CD4-positive, alpha-beta T cell treated with Interleukin-2 at 100 ng/mL for 4 hours (primary cell): ENCODE measurements at places on chromosomes 5 and 9.

DNA sequence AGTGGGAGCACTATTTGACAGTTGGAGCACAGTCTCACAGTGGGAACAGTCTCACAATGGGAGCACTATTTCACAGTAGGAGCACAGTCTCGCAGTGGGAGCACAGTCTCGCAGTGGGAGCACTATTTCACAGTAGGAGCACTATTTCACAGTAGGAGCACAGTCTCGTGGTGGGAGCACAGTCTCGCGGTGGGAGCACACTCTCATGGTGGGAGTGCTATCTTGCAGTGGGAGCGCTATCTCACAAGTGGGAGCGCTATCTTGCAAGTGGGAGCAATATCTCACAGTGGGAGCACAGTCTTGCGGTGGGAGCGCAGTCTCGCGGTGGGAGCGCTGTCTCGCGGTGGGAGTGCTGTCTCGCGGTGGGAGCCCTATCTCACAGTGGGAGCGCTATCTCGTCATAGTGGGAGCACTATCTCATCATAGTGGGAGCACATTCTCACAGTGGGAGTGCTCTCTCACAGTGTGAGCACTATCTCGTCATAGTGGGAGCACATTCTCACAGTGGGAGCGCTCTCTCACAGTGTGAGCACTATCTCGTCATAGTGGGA, 56.1 kb downstream of the MED10 start:
- DNase-seq = no peak

DNA sequence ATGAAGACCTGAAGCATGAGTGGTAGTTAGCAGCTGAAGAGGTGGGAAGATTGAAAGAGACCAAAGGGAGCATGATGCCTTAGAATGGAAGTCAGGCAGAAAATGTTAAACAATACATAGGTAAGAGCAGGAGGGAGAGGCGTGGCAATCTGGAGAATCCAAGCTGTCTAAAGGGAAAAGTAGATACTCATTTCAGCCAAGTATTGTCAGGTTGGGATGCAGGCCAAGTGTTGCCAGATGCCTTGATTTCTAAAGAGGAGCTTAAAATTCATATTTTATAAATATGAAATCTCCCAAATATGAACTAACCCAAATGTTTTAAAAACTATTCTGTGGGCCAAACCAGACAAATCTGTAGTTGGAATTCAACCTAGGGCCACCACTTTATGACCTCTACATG, 4.2 kb downstream of the PAM start:
- no peak for DNase-seq

DNA sequence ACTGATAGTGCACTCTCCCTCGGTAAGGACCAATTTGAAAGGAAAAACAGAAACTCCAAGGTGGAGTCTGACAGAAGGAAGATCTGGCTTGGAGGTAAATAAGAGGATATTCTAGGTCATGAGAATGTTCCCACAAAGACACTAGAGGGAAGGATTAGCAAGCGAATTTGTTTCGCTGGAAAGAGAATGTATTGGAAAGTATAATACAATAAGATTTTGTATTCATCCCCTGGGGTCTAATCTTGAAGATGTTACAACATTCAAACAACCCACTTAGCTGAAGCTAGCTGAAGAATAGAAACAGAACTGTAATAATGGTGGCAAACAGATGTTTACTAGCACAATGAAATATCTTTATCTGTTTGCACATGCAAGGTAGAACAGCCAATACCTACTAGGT, 158.7 kb downstream of the GNAQ start:
- no peak for DNase-seq

DNA sequence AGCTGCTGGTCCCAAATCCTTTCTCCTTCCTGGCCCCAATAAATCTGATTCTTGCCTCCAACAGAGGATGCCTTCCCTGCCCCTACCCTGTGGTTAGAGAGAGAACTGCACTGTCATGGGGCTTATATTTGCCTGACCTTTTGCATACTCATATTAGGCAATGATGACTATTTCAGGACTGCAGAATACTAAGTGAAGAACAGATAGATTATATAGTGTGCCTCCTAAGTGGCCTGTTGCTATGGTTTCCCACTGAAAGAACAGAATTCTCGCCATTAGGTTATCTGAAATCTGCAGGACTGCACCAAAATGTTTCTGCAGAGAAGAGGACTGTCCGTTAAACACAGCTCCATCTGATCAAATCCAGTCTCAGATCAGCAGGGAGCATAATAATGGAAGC, 87.3 kb upstream of the CCNG1 start:
- DNase-seq = no peak

DNA sequence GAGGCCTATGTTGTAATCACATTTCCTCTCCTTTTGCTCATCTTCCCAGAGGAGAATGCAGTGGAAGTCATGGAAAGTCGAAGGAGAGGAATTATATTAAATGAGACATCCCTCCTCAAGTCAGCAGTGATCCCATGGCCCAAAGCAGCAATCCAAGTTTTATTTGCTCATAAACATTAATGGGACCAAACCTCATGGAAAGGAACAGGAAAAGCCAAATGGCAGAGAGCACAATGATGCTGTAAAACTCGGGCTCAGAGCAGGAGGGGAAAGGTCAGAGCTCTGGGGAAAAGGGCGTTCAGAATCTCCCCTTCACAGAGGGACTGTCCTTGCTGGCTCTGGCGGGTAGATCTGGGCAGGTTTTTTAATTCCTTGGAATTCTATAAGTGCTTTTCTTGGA, 175.8 kb downstream of the C5orf15 start:
- DNase-seq = no peak

- DNase-seq = peak; percentile 75
These were observed 56.2 kb downstream of the DUSP1 start for GRCh38 chr5:172714491-172715420.

- no peak for DNase-seq
These were observed 17.3 kb downstream of the PRKAA1 start for GRCh38 chr5:40780858-40781257.

DNA sequence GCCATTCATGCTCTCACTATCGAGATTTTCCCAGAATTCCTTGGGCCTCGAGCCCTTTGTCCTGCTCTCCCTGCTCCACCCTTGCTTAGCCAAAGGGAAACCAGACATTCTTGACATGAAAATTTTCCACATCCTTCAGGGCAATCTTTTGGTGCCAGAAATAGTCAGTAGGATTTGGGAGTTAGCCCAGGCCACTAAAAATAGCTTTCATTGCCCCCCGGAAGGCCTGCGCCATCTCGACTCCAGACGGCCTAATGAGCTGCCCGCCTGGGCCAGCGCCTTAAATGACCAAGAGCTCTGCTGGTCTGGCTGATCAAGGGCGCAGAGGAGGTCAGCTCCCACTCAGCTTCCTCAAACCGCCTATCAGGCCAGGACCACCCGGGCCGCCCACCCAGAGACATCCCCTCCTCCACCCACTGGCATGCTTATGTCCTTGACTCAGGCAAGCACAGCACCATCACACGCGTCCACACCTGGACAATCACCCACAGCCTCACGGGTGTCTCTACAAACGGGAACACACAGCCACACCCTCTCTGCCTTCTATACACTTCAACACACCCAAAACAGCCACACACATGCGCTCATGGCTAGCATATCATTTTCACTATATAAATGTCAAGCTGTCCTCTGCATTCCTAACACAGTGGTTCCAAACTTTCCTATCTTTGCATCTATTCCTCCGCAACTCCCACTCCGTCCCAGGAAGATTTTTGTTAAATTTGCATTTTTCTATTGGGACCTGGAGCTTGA, 20.9 kb downstream of the DUSP1 start:
- no peak for DNase-seq

DNA sequence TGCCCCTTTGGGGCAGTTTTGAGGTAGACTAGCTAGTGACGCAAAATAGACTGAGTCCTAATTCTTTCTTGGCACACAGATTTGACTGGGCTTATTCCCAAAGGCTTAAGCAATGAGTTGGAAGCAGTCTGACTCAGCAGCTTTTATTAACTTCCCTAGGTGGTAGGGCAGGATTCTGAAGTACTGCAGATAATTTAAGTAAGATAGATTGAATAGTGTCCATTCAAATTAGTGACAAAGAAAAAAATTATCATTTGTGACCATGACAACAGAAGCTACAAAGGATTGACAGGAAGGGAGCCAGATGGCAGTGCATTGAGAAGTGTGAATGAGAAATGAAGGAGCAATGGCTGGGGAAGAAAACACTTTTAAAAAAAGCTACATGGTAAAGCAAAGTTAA, 649.4 kb downstream of the CDH9 start:
- no peak for DNase-seq

DNA sequence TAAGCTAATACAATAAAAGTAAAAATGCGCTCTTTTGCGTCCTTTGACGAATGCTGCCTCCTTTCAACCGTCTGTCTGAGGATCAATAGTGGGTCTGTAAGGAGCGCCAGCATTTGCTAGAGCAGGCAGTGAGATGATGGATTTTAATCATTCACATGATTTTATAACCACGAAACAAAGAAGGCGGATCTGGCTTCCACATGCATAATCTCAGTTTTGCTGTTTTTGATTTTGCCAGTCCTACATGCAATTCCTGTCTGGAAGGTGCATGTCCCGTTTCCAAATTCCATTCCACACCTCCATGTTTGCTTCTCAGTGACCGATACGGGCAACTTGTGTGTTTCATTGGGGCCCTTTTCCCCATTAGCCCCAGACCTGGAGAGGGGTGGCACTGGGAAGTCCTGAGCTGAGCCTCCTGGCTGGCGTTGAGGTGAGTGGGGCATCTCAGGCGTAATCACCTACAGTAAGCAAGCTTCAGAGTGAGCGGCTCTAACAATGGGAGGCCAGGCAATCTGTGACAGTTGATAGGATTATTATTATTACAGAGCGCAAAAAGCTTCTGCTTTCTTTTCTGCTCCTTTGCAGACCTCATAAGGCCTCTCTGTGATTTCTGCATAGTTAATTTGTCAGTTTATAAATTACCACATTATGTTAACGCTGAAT, 405.4 kb downstream of the ZSWIM6 start:
- no peak for DNase-seq

DNA sequence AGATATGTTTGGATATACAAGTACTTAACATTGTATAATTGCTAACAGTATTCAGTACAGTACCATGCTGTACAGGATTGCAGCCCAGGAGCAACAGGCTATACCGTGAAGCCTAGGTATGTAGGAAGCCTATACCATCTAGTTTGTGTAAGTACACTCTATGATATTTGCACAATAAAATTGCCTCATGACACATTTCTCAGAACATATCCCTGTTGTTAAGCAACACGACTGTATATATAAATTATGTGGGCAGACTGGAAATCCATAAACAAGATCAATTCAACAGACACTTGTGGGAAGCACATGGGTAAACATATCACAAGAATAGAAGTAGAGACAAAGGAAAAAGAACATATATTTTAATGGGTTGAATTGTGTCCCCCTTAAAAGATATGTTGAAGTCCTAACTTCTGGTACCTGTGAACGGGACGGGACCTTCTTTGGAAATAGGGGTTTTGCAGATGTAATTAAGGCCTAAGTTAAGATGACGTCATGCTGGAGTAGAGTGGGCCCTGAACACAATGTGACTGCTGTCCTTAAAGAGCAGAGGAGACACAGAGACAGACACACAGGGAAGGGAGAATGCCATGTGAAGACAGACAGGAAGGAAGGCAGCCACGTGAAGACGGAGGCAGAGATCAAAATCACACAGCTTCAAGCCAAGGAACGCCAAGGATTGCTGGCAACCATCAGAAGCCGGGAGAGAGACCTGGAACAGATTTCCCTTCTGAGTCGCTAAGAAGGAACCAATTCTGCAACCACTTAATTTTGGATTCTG, 76.3 kb downstream of the SCAI start:
- no peak for DNase-seq

DNA sequence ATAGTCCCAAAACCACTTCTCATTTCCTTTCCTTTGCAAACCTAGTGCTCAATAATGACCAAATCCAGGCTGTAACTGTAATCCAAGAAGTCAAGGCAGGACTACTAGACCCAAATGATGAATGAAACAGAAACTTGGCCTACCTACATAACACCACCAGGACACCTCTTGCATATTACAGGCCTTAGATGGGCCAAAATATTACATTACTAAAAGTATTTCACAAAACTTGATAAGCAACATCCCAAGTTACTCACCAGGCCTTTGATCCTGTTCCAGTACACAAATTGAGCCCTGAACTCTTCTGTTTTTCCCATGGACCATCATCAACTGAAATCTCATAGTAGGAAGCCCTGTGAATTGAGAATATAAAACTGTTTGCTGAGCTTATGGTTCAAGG, 34.8 kb downstream of the NADK2 start:
- DNase-seq = no peak

GRCh38 chr5:34957857-34958690, 28.7 kb downstream of the DNAJC21 start:
- DNase-seq = peak; percentile 2

DNA sequence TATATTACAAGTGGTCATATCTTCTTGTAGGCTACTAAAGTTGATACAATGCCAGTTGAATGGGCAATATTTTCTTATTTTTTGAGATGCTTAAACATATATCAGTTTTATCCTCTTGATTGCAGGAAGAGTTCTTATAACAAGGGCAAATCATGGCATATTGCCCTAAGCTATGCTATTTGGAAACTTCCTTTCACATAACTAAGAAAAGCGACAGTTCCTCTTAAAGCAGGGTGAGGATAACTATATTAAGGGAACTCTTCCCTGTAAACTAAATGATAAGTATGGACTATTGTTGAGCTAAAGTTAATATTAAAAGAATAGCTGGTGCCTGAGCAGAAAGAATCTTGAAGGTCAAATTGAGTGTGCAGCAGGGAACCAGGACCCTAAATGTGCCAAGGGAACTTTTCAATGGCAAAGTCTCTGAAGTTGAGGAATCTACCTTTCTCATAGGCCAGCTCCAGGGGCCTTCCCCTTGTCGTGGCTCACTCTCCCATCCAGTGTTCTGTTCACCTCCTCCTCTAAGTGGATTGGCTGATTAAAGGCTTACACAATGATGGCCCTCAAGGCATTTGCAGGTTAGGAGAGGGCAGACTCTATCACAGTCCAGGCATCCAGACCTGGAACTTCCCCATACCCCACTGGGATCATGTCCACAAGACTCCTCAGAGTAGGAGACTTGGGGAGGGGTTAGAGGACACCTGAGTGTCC, 26.8 kb downstream of the FYB1 start:
- DNase-seq = no peak

DNA sequence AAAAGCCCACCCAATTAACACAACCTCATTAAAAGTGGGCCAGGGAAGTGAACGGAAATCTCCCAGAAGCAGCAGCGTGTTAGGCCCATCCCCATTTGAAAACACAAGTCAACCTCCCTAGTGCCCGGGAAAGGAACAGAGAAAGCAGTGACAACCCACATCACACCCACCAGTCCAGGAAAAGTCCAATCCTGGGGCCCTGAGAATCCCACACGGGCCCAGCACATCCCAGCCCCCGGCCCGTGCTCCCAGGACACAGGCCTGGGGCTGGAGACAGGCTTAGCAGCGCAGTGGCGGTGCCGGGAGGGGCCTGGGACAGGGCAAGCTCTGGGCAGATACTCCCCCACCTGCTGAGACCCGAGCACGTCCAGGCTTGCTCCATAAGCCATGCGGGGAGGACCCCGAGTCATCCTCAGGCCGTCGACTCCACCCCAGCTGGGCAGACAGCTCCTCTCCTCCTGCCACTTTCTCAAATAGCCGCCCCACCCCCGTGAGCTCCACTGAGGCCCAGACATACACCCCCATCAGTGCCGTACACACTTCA, 101.0 kb downstream of the KCNT1 start:
- no peak for DNase-seq

- DNase-seq = no peak
These were observed 9.7 kb upstream of the CTNNA1 start for GRCh38 chr5:138743484-138743883.
